ENCODE measurements at places on chromosomes 6 and 20.

DNA sequence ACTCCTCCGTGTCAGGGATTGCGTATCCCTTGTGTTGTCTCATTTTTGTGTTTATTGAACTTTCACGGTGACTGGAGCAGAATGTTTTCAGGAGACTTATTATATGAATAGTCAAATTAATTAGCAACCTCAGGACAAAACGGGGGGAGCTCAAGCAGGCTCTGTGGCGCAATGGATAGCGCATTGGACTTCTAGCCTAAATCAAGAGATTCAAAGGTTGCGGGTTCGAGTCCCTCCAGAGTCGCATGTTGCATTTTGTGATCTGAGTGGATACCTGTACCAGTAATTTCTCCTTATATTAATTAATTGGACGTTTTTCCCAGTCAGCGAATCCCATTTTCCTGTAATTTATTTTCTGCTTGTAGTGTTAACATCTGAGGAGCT is 89.1 kb upstream of the ZNF184 start:
- no peak for DNase-seq

DNA sequence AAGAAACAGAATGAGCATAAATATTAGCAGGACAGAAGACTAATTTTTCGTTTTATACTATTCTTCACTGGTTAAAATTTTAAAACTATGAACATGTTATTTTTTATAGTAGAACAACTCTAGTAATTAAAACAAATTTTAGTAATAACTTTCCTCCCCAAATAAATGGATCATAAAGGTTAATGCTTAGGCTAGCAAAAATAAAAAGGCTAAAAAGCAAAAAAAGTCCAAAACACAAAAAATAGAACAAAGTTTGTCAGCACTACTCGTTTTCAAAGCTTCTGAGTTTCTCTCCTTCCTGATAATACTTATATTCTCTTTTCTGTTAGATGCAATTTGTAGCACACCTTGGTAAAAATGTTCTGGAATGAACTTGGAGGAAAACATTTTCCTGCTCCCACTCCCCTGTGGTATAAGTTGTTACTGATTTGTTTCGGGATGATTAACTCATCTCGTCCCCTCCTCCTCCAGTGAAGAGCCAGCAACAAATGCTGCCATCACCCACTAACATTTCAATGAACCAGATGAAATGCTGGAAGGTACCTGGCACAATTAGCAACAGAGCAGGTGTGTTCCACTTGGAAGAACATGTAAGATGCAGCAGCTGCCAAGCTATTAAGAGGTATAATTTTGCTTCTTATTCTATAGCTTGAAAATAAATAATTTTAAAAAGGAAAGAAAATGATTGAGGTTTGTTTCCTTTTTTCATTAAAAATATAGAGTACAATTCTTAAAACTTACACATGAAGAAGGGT is 130.5 kb downstream of the MYB start:
- no peak for DNase-seq

GRCh38 chr6:96212066-96212465 is 196.3 kb downstream of the FUT9 start:
- no peak for DNase-seq

DNA sequence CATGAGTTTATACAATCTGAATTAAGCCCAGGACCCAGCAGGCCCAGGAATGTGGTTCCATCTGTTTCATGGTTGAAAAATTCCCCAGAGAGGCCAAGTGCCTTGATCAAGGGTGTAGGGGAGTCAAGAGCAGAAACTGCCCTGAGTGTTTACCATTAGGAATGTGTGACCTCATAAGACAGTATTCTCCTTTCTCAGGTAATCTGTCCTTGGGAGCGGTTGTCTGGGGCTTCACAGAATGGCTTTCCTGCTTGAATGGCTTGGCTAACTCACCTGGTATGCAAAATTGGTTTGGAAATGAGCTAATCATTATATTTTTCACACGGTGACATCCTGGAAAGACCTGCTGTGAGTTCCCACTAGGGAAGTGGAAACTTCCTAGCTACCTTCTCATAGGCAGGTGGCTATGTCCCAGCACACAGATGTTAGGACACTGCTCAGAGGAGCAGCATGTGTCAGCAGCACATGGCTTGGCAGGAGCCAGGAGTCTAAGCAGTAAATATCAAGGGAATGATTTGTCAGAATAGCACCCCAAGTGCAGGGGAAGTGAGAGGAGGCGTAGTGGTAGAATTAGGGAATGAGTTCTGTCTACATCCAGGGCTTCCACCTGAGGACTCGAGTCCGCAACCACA is 17.7 kb downstream of the CLIC5 start:
- DNase-seq, result no peak

DNA sequence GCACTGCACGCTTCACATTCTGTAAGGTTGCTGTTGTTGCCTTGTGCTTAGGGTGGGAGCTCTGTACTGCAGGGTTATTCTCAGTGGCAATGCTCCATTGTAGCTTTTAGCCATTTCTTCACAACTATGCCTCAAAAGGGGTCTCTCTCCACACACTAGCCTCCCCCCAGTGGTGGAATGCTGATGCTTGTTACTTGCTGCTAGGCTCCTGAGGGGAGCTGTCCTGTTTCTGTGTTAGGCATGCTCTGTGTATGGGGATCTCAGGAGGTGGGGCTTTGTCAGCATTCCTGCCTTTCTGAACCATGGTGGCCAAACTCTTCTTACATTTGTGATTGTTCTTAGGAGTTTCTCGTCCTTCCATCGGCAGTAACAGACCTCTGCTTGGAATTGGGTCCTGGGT is 18.8 kb downstream of the TMEM170B start:
- DNase-seq, result no peak

DNA sequence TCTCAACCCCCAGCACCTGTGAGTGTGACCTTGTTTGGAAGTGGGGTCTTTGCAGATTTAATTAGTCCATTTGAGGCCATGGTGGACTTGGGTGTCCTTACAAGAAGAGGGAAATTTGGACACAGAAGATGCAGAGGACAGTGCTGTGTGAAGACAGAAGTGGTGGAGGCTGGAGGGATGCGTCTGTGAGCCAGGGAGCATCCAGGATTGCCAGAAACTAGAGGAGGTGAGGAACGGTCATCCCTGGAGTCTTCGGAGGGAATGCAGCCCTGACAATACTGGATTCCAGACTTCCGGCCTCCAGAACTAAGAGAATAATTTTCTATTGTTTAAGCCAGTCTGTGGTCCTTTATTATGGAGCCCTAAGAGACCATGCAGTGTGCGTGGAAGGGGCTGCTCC is 22.9 kb upstream of the NPBWR2 start:
- no peak for DNase-seq
